GM12892 (cell line): ENCODE measurements at places on chromosomes 1 and 21.
A peak's percentile ranks its signal among the peaks of the same experiment; 100 is the strongest.

GRCh38 chr1:234656944-234657654, 47.1 kb upstream of the IRF2BP2 start:
- DNase-seq, result no peak

- DNase-seq, result no peak
Measured at GRCh38 chr1:33036051-33036525, 595 bp downstream of the AK2 start.

DNA sequence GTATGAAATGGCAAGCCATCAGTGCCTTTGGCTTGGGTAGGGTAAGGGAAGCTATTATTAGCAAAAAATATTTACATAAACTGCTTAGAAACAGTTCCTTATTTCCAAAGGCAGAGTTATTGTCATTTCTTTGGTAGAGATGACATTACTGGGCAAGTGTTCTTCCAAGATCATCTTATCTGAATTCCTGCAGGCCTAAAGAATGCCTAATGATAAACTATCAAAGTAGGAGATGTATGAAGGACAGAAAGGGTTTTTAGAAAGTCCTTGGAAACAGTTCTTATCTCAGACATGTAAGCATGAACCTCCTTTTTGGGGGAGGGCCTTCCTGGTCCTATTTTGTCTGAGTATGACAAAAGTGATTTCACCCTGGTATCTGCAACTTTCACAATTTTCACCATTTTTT, 5.1 kb upstream of the FRRS1 start:
- DNase-seq, result no peak

- DNase-seq, result no peak
Measured at GRCh38 chr1:85297855-85298629, 21.6 kb upstream of the BCL10 start.

DNA sequence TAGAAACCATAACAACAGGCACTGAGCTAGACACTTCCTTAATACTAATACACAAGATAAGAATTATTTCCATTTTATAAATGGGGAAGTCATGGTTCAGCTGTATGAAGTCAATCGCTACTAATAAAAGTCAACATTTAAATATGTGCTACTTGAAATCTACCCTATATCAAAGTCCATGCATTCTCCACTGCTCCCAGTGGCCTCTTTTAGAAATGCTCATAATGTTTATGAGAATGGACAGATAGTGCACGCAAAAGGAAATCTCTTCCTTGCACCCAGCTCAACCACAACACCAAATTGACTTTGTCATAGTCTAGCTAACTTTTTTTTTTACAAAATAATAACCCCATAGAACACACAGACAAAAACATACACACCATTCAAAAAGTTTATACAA, 281.7 kb upstream of the CXADR start:
- no peak for DNase-seq

- no peak for DNase-seq
Measured at GRCh38 chr1:14061204-14061603, 361.2 kb downstream of the PRDM2 start.

DNA sequence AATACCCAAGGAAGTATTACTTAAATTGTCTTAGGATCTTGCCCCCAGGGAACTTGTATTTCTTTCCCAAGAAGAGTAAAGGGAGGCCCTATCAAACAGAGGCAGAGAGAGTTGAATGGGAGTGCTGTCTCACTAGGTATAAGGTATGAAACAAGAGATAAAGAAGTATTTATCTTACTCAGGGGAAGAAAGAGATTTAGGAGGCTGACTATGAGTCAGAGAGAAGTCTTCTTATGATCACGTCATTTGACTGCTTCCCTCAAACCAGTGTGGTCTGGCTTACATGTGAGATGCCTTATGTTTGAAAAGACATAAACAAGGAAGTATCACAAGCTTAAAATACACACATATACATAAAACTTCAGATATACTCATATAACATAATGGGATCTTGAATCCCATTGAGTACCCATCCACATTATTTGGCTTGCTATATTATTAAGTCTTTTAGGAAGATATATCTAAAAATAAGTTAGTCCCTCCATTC, 29.6 kb downstream of the DUSP10 start:
- DNase-seq, result no peak

- DNase-seq, result no peak
Measured at GRCh38 chr21:16634515-16634914, 878.3 kb upstream of the CXADR start.

DNA sequence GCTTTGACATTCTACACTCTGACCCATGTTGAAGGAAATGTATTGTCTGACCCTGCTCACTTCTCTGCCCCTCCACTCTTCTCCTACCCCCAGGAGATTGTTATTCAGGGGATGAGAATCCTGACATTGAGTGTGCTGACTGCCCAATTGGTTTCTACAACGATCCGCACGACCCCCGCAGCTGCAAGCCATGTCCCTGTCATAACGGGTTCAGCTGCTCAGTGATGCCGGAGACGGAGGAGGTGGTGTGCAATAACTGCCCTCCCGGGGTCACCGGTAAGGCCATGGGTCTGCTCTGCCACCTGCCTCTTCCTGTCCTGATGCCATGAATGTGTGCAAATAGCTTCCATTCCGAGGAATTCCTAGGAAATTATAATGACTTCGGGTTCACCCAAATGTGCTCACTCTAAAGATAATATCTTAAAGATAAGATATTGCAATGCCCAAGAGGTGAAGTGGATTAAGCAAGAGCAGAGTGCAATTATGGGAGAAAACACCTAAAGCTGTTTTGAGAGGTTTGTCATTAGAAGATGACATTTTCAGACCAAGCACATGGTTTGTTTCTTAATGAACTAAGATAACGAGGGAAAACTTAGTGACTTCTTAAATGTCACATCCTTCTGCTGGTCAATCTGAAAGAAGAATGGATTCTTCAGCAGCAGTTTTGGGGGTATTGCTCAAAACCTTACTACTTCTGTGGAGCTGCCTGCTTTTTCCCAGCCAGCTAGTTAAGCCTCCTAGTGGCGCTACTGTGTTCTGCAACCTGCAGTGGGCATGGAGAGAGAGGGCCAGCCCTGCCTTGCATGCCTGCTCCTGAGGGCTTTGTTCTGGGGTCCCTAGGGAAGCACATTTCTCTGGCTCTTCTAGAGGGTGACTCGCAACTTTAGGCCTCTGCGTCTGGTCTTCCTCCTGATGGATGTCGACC, 41.6 kb downstream of the LAMC2 start:
- peak; percentile 37 for DNase-seq

GRCh38 chr1:217139513-217139912, 416.3 kb upstream of the ESRRG start:
- no peak for DNase-seq

DNA sequence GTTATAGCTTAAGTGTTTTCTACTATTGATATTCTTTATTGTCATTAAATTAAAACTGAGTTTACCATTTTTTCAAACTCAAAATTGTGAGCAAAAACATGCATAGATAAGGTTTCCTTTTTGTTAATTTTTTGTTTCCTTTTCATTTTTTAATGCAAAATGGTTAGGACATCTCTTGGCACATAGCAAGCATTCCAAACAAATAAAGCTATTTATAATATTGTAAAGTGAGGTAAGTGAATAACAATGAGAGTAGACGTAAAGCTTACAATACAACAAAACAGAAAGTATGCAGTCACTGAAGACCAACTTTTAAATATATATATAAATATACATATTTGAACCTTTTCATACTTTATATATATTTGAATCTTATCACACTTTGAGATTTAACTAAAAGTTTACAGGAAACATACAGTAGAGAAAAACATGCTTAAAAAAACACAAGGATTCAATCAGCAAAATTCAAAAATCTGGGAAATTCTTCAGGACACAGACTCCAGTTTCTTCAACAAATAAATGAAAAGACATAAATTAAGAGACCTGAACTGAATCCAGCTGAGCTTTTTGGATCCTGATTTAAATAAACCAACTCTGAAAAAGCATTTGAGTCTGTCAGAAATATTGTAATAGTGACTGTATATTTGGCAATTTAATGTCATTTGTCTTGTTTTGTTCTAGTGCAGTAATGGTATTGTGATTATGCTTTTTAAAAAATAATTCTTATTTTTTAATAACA, 67.5 kb upstream of the SAMSN1 start:
- no peak for DNase-seq

DNA sequence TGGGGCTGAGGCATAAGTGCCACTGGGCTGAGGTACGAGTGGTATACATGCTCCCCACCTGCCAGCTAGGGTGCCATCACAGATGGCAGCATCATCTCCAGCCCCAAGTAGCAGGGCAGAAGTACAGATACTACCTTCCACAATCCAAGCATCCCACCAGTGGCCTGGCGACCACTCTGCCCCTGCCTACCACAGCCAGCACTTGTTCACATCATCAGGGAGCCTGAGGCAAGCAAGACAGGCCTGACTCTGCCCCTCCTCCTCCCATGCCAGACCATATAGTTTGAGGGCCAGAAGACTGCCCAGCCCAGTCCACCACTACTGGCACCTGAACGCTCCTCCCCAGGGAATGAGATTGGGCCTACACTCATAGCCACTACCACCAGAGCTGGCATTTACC, 84.6 kb downstream of the SPATA6 start:
- no peak for DNase-seq
